ENCODE measurements at places on chromosomes 1 and 21. TPM values are rescaled to one million over a fixed set of nuclear protein-coding genes. Genes with fewer than 3 reads are reported as not detected.
A peak's percentile ranks its signal among the peaks of the same experiment; 100 is the strongest.

The LCE1C gene
- polyA plus RNA-seq: not detected

The PTAFR gene
- 5.0 TPM for polyA plus RNA-seq

DNA sequence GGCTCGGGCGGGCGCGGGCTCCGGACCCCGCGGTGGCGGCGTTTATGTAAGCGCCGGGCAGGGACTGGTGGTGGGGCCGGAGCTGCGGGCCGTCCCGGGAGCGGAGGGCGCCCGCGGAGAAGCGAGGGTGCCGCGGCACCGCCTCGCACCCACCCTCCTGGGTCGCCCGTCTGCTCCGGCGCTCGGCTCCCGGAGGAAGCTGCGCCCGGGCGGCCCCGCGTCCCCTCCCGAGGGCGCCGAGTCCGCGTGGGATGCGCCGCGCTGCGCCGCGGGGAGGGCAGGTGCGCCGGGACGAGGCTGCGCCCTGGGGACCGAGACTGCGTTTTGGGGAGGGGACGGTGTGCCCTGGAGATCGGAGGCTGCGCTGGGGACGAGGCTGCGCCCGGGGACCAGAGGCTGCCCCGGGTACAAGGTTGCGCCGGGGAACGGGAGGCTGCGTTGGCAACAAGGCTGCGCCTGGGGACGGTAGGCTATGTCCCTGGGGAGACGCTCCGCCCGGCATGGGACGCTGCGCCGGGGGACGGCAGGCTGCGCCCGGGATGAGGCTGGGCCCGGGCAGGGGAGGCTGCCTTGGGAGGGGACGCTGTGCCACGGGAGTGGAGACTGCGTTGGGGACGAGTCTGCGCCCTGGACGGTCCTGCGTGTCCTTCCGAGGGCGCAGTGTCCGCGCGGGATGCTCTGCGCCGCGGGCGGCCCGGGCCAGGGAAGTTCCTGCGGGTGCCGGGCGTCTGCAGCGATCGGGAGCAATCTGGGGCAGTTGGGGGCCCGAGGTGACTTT lies 627 bp downstream of the ADARB1 start:
- no peaks in the 10 kb centered on the region for H3K27me3 ChIP-seq
- peak overlapping the region; percentile 83 for H3K4me3 ChIP-seq
- H3K27ac ChIP-seq: peak overlapping the region; percentile 60
- peaks cover 55% of the 10 kb centered on the region for H3K4me1 ChIP-seq
- DNase-seq: peak; percentile 85
- H3K36me3 ChIP-seq: no peaks in the 10 kb centered on the region

GRCh38 chr1:55316502-55316901 lies 101.3 kb upstream of the USP24 start:
- no peak overlapping the region for H3K4me3 ChIP-seq
- no peak overlapping the region for H3K27ac ChIP-seq
- no peaks in the 10 kb centered on the region for H3K36me3 ChIP-seq
- no peak for DNase-seq
- peaks cover 8% of the 10 kb centered on the region for H3K4me1 ChIP-seq

The MOB3C gene
- polyA plus RNA-seq: 11.9 TPM

GRCh38 chr1:15948595-15949452 lies 27.1 kb downstream of the ZBTB17 start:
- peaks cover 61% of the 10 kb centered on the region for H3K36me3 ChIP-seq
- H3K27me3 ChIP-seq: no peaks in the 10 kb centered on the region
- no peak overlapping the region for H3K4me3 ChIP-seq
- peak overlapping the region; percentile 64 for H3K27ac ChIP-seq
- DNase-seq: no peak

DNA sequence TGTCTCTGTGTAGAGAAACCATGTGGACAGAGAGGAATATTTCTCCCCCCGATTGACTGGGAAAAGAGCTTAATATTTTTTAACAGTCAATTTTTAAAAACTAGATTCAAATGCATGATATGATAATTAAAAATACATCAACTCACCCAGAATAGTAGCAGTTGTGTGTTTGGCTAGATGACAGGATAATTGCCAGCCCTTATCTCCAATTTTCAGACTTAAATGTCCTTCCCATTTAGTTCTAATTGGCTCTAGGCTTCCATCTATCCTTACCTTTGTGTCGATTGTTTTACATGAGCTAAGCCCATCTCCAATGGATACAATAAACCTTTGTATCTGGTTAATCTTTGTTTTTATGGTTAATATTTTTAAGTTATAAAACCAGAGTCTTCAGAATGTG lies 23.9 kb upstream of the KIAA0040 start:
- peaks cover 50% of the 10 kb centered on the region for H3K4me1 ChIP-seq
- H3K4me3 ChIP-seq: no peak overlapping the region
- H3K27ac ChIP-seq: no peak overlapping the region
- no peaks in the 10 kb centered on the region for H3K36me3 ChIP-seq
- no peaks in the 10 kb centered on the region for H3K27me3 ChIP-seq

The SELL gene
- polyA plus RNA-seq: 157 TPM

The AQP10 gene
- 0.15 TPM for polyA plus RNA-seq

The APOBEC4 gene
- not detected for polyA plus RNA-seq

The S100A5 gene
- polyA plus RNA-seq: 0.32 TPM

The CTSS gene
- polyA plus RNA-seq: 137 TPM

The TM2D1 gene
- polyA plus RNA-seq: 23.2 TPM

- no peaks in the 10 kb centered on the region for H3K4me1 ChIP-seq
- H3K27ac ChIP-seq: no peak overlapping the region
- no peaks in the 10 kb centered on the region for H3K36me3 ChIP-seq
Measured at GRCh38 chr1:99674115-99675064, 28.5 kb downstream of the PALMD start.

The TNFSF4 gene
- polyA plus RNA-seq: 4.5 TPM

DNA sequence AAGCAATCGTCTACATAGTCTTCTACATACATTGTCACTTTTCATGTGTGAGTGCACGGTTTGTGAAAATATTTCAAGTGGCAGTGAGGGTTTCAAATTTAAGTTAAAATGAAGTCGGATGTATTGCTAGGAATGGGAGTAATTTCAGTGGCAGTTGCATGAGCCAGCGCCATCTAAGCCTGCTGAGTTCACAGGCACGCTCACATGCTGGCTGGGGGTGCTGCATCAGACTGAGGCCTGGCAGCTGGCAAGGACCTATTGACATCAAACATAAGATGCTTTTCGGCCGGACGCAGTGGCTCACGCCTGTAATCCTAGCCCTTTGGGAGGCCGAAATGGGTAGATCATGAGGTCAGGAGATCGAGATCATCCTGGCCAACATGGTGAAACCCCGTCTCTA lies 80.7 kb downstream of the UBE4B start:
- no peak overlapping the region for H3K4me3 ChIP-seq
- H3K27me3 ChIP-seq: no peaks in the 10 kb centered on the region
- H3K4me1 ChIP-seq: no peaks in the 10 kb centered on the region
- no peak for DNase-seq
- H3K27ac ChIP-seq: no peak overlapping the region
- H3K36me3 ChIP-seq: peaks cover 93% of the 10 kb centered on the region

- H3K27me3 ChIP-seq: no peaks in the 10 kb centered on the region
- H3K4me1 ChIP-seq: no peaks in the 10 kb centered on the region
- H3K4me3 ChIP-seq: no peak overlapping the region
- H3K36me3 ChIP-seq: no peaks in the 10 kb centered on the region
Measured at GRCh38 chr1:151807766-151808165, 2.5 kb upstream of the LINGO4 start.

The LCE2B gene
- polyA plus RNA-seq: not detected

The PYHIN1 gene
- polyA plus RNA-seq: 3.9 TPM

- DNase-seq: peak; percentile 63
- H3K4me3 ChIP-seq: no peak overlapping the region
- no peak overlapping the region for H3K27ac ChIP-seq
Measured at GRCh38 chr1:3895279-3895950, 4.7 kb downstream of the C1orf174 start.

- no peaks in the 10 kb centered on the region for H3K27me3 ChIP-seq
- H3K36me3 ChIP-seq: no peaks in the 10 kb centered on the region
- DNase-seq: no peak
- H3K4me3 ChIP-seq: no peak overlapping the region
- H3K27ac ChIP-seq: no peak overlapping the region
Measured at GRCh38 chr1:171166361-171166760, 18.7 kb upstream of the FMO2 start.

DNA sequence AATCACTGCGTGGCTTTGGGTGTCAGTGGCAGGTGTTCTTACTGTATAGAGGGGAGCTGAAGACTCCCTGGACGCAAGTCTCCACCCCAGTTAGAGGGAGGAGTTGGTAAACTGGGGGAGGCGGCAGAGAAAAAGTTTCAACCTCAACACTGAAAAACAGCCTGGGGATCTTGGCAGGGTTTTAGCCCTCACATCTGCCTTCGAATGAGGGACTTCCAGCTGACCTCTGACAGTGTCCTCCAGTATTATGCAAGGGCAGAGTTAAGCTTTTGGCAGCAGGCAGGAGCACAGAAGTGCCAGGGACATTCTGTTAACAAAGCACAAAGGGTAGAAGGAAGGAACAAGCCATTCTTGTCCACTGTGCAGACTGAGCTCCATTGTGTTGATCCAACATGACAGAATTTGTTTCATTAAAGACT lies 41.2 kb upstream of the RAB4A start:
- peaks cover 35% of the 10 kb centered on the region for H3K4me1 ChIP-seq
- no peak overlapping the region for H3K27ac ChIP-seq
- no peak overlapping the region for H3K4me3 ChIP-seq
- no peaks in the 10 kb centered on the region for H3K36me3 ChIP-seq
- DNase-seq: no peak

The KIAA1614 gene
- 0.85 TPM for polyA plus RNA-seq

The CD2 gene
- 25.5 TPM for polyA plus RNA-seq

DNA sequence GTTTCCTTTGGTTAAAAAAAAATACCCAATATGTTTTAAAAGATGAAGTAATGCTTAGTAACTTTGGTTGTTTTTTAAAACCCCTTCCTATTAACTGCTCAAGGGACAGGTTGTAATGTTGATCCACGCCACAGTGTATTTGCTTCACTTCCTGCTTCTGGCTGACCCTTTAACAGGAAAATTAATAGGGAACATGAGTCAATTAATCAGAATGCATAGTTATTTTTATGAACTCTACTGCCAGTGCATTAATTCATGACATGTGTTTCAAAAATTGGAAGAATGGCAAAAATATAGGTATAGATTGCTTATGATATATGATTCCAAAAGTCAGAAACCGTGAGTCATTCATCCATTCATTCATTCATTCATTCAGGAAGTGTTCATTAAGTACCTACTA lies 204.8 kb downstream of the SETD4 start:
- no peak for DNase-seq
- H3K27me3 ChIP-seq: no peaks in the 10 kb centered on the region
- no peaks in the 10 kb centered on the region for H3K36me3 ChIP-seq
- no peaks in the 10 kb centered on the region for H3K4me1 ChIP-seq

DNA sequence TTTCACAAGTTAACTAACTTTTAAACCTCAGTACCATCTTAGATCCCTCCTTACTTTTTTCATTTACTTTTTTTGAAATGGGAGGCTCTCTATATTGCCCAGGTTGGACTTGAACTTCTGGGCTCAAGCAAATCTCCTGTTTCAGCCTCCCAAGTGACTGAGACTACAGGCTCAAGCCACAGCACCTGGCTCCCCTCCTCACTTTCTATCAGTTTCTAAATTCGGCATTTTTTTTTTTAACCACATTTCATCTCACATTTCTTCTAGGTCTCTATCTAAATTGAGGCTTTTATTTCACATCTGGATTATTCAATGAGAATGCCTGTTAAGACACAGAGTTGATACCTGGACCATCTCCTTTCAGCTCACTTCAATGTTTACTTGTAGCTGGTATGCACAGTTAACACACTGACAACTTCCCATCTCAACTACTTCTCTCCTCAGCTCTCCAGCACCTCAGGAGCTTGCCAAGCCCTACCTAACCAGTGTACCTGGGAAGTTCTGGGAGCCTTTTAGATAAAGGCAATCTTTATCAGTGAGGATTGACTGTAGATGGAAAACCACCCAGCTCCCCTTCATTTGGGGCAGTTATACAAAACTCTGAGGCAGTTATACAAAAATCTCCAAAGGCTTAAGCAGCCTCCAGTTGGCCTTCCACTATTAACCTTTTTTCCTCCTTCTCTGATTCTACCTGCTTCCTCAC lies 3.4 kb downstream of the USP33 start:
- H3K27ac ChIP-seq: no peak overlapping the region
- H3K4me3 ChIP-seq: no peak overlapping the region
- no peaks in the 10 kb centered on the region for H3K27me3 ChIP-seq
- peaks cover 42% of the 10 kb centered on the region for H3K4me1 ChIP-seq
- no peak for DNase-seq

- no peaks in the 10 kb centered on the region for H3K27me3 ChIP-seq
- DNase-seq: no peak
- peaks cover 50% of the 10 kb centered on the region for H3K4me1 ChIP-seq
- H3K27ac ChIP-seq: no peak overlapping the region
Measured at GRCh38 chr1:16171314-16172151, 15.7 kb upstream of the EPHA2 start.
